ENCODE measurements at places on chromosomes 4 and X. TPM values are rescaled to one million over a fixed set of nuclear protein-coding genes. Genes with fewer than 3 reads are reported as not detected.

FAM241A gene
- 6.8 TPM for total RNA-seq

PTPN13 gene
- total RNA-seq = 20.8 TPM

IBSP gene
- not detected for total RNA-seq

VCX3A gene
- not detected for total RNA-seq

ARR3 gene
- total RNA-seq = not detected

INTS12 gene
- total RNA-seq = 11.5 TPM

PPM1K gene
- 17.0 TPM for total RNA-seq

PNMA6A gene
- total RNA-seq = 0.32 TPM

PAGE1 gene
- not detected for total RNA-seq

TASL gene
- not detected for total RNA-seq

HTRA3 gene
- total RNA-seq = 52.6 TPM

HPGDS gene
- not detected for total RNA-seq

TACR3 gene
- not detected for total RNA-seq

ARHGAP36 gene
- total RNA-seq = not detected

BEND4 gene
- total RNA-seq = not detected

CTAG1A gene
- not detected for total RNA-seq

COL4A6 gene
- total RNA-seq = under 0.01 TPM

DMP1 gene
- not detected for total RNA-seq

AADAT gene
- 19.7 TPM for total RNA-seq

NDNF gene
- 1.9 TPM for total RNA-seq

TEX13D gene
- total RNA-seq = not detected

ABLIM2 gene
- total RNA-seq = 30.8 TPM

CLCN4 gene
- 4.4 TPM for total RNA-seq

CDX4 gene
- total RNA-seq = not detected

Measured in ascending aorta (tissue), 2 donors.